Panc1 (cell line): ENCODE measurements at places on chromosomes 5 and 9. TPM values are rescaled to one million over a fixed set of nuclear protein-coding genes. Genes with fewer than 3 reads are reported as not detected.

WNK2 gene
- 13.7 TPM for total RNA-seq

CATSPER3 gene
- 0.69 TPM for total RNA-seq

PPP2CA gene
- total RNA-seq = 184 TPM

CMYA5 gene
- total RNA-seq = 0.31 TPM

SRA1 gene
- total RNA-seq = 52.0 TPM

PCDHB6 gene
- total RNA-seq = 1.9 TPM

AMACR gene
- total RNA-seq = 20.6 TPM

CFAP77 gene
- total RNA-seq = not detected

PHF24 gene
- total RNA-seq = 0.08 TPM

POU5F2 gene
- total RNA-seq = 0.39 TPM

GABRA6 gene
- not detected for total RNA-seq
